Caki2 (cell line): ENCODE measurements at places on chromosomes 4 and X. TPM values are rescaled to one million over a fixed set of nuclear protein-coding genes. Genes with fewer than 3 reads are reported as not detected.

DNA sequence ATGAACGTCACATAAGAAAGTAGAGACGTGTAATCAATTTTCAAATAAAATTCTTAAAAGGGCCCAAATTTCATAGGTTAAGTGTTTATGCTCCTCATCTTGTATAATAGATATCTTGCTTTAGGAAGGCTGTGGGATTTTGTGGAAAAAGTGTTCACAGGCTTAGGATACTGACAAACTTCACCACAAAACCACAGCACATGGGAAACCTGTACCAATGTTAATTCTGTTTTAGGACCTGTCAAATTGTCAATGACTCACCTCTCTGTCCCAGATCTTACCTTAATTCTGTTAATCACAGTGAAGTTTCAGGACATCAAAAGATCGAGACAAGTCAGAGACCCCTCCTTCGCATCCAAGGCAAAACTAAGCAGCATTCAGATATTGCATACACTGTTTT is 24.2 kb downstream of the FGFBP1 start:
- no peak for DNase-seq

DNA sequence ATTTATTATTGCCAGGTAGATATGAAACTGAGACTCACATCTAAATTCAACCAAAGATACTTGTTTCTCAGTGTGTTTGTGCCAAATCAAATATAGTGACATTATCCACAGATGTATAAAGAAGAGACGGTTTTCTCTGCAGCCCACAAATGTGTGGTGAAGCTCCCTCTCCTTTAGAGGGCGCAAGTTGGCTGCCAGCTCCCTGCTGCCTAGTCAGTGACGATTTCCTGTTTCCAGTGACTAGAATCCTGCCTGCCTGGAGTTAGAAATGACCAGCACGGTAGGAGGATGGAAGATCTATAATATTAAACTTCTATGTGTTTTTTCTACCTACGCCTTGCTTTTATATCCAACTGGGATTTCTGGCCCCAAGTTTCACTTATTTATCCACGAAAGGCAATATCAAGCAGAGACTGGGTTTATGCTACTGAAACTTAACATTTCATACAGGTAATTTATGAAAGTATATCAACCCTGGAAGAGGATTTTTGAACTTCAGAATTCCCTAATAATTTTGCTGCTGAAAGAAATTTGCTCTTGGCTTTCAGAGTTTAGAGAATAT is 1793.7 kb upstream of the TENM3 start:
- DNase-seq, result peak; percentile 43

DNA sequence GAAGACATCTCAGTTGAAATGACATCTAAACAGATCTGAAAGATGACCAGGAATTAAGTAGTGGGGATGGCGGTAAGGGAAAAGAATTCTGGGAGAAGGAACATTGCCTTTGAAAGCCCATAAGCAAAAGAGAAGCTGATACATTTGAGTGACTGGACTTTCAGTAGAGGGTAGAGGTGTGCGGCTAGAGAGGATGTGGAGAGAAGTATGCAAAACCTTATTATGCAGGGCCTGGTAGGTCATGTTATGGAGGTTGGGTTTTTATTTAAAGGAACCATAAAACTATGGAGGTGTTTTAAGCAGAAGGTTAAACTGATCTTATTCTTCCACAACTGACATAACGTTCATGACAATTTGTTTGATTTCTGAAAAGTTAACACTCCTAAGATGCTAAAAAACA is 36.3 kb downstream of the RPS6KA3 start:
- no peak for DNase-seq

FOXR2 gene
- total RNA-seq, result not detected in 2 replicates

- DNase-seq, result no peak
Observed at GRCh38 chrX:55118574-55118973, 29.8 kb downstream of the PAGE2 start.

DNA sequence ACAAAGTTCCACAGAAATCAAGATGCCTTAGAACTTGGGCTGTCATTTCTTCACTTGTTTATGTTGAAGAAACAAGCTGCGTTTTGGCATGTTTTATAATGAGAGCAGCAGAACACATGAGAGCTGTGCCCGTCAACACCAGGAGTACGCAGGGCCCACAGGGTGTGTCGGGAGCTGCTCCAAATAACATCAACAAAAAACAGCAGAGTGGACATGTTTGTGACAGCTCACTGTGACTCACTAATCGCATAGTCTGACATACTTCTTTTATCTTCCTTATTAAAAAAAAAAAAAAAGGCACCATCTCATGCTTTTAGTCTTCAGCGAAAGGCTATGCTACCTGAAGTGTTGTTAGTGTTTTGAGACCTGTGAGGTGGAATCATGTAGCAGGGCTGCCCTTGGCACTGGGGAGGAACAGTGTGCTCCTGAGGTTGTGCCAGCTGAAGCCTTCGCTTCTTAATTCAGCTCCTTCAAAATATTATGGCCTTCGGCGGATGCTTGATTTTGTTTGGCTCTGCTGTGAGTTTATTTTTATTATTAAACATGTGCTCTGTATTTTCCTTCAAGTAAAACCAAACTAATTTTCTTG is 32.8 kb downstream of the FHDC1 start:
- peak; percentile 57 for DNase-seq

MCF2 gene
- 0.54 TPM in 1 of 2 replicates, not detected in the other for total RNA-seq

DNA sequence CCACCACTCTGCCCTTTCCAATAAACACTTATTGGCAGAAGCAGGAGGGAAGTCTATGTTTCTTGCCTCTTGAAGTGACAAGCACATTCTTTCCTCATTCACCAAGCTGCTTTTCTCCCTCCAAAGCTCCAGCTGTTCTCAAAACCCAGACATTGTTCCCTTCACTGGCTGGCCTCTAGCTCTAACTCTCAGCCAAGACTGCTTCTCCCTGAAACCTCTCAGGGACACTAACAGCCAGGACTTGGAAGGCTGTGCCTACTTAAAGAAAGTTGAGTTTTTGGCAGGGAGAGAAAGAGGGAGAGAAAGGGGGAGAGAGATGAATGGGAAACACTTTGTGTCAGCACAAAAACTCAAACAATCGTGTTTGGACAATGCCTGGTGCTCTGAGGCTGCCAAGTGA is 99.5 kb downstream of the COX18 start:
- DNase-seq, result no peak

SLC4A4 gene
- total RNA-seq, result 18.0 and 22.1 TPM in 2 replicates
